ENCODE measurements at places on chromosomes 1 and 21.

DNA sequence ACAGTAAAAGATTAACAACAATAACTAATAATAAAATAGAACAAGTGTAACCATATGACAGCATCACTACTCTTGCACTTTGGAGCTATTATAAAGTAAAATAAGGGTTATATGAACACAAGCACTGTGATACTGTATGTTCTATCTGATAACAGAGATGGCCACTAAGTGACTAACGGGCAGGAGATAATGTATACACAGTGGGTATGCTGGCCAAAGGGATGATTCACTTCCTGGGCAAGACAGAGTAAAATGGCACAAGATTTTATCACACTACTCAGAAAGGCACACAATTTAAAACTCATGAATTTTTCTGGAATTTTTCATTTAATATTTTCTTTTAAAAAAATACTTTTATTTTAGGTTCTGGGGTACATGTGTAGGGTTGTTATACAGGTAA, 12.3 kb downstream of the SLC9C2 start:
- DNase-seq = no peak

- DNase-seq = no peak
These were observed 33.0 kb upstream of the TARDBP start for GRCh38 chr1:10979483-10979920.

DNA sequence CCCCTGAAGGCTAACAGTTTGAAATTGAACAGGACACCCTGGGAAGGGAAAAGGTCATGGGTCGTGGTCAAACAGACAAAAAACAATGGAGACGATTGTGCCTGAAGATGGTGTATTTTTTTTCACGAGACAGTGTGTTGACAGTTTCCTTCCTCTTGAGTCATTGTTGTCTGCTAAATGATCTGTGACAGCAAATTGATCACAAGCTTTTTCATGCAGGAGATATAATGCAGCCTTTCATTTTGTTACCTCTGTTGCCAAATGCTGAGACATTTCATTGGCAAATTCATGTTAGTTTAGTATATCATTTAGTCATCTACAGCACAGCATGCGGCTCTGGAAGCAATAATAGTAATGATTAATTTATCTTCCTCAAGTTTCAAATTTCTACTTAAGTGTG, 27.7 kb downstream of the UBE2U start:
- no peak for DNase-seq

DNA sequence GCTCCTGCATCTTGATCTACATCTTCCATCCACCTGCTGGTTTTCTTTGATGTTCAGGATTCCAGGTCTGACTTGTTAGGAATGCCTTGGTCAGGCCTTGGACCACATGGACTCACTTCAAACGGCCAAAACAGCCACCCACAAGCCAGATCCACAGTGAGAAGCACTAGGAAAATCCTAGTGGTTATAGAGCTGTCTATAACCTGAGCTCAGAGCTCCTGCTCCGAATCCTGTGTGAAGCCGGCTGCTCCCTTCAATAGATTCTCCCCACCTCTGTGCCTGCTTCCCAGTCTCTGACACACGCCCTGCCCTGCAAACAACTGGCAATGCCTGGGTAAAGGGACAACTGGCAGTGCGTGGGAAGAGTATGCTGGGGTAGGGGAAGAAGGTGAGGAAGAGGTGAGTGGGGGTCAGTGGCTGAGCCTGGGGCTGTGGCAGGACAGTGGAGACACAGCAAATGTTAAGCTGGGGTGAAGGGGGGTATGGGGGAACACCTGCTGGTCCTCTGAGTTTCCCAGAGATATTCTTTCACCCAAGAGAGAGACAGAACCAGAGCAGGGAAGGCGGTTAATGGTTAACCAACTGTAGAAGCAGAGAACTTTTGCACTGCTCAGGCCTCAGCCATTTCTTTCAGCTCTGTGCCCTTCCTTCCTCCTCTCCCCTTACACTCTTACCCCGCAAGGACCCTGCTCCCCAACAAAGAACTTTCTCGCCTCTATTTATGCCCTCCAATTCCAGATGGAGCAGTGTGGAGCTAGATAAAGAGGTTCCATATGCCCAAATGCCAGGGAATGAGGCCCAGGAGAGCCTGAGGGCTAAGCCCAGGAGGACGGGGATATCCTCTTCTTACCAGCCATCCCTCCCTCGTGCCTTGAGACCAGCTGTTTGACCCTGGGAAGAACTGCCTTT, 4.5 kb downstream of the PLXNA2 start:
- DNase-seq = no peak

DNA sequence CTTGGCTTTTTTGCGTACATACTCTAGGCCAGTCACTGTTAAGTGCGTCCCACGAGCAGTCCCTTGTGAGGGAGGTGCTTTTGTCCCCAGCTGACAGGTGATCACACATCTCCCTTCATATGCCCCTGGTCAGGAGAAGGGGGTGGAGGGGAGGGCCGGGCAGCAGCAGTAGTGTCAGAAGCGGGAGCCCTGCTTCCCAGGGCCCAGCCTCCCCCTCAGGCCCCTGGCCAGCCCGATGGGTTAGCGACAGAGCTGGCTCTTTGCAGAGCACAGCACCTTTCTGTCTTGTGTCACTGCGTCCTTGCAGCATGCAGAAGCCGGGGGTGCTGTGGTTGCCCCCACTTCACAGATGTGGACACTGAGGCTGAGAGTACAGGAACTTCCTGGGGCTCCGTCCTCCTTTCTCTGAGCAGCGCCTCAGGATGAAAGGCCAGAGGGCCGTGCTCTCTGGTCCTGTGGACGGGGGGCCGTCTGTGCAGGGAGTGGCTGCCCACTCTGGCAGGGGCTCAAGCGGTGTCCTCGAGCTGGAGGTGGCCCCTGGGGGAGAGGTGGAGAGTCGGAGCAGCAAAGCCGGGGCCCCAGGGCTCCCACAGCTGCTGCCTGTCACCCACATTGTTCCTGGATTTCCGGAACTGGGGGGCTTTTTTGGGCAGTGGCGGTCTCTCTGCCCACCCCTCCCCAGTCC, 5.9 kb downstream of the TMEM201 start:
- no peak for DNase-seq

- DNase-seq = no peak
These were observed 405.0 kb upstream of the POU3F1 start for GRCh38 chr1:38451541-38451993.

DNA sequence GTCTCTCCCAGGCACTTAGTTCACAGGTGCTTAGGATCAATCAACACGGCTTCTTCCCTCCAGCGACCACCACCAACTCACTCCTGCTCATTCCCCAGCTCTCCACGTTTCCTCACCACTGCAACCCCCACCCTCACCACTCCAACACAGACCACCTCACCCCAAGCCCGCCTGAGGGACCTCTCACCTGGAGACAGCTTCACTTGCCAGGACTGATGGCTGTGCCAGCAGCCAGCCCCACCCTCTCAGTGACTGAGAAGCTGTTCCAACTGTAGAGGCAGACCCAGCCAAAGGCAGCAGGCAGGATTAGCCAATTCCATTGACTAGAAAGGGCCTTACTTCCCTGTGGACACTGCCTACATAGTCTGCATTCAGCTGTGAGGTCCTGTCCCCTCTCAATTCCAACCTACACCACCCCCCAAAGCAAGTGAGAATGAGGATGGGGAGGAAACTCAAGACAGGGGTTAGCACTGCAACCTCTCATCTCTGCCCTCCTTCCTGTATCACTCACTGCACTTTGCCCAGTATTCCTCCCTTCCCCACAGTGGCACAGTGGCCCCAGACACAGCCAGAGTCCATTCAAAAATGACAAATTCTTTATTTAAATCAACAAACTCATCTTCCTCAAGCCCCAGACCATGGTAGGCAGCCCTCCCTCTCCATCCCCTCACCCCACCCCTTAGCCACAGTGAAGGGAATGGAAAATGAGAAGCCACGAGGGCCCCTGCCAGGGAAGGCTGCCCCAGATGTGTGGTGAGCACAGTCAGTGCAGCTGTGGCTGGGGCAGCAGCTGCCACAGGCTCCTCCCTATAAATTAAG, 7.6 kb downstream of the TAGLN2 start:
- DNase-seq = no peak

DNA sequence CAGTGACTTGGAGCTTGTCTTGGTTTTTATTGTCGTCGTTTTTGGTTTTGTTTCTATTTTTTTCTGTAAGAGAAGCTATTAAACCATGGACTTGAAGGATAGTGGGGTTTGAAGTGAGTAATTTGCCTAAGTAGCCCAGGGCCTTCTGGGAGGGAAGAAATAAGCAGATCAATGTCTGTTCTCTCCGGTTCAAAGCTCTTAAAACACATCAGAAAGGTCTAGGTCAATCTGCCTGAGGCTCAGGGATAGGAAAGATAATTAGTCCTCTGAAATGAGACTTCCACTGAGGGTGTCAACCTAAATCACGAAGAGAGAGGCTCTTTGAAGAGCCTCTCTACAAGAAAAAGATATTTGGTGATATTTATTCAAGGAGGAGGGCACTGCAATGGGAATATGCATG, 178.0 kb downstream of the MATN1 start:
- DNase-seq = no peak

DNA sequence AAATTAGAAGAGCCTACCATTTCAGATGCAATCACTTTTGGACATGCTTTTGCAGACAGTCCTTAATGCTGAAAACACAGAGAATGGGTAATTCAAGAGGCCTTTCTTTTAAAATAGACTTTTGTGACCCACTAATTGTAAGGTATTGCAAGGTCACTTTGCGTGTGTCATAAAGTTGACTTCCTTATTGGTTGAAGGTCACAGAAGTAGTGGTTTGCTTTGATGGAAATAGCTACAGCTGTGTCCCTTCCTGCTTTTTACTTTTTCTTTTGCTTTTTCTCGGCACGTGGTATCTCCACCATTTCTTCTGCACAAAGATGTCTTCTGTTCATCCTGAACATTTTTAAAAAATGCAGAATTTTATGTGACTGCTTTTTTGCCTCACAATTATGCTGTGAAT, 146.8 kb downstream of the DYRK1A start:
- no peak for DNase-seq

GRCh38 chr1:111736548-111737215, 2.5 kb downstream of the INKA2 start:
- DNase-seq = no peak

DNA sequence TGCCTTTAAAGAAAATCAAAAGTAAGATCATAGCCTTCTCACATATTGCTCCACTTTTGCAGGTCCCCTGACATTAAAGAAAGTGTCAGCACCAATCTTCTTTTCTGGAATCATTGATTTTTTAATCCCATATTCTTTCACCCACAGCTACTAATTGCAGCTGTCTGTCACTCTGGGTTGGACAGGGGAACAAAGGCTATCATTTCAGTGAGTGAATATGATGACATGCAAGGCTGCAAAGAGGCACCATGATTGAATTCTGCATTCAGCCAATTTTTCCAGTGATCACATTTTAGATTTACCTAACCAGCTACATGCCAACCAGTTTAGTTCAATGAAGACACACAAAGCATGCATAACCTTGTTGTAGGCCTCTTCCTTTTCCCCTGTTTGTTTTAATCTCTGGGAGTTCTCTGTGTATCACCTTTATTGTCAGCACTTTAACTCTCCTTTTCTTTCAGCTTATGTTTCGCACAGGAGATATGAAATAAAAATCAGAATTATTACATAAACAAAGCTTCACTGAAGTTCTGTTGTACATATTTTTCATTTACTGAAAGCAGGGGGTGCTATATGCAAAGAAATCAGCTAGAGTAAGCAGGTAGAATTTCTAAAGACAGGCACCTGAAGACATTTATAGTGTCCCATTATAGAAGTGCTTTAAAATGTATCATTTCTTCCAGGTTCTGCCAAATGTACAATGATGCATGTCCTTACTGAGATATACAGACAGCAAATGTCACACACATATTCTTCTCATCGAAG, 584.8 kb downstream of the PLA2G4A start:
- no peak for DNase-seq

DNA sequence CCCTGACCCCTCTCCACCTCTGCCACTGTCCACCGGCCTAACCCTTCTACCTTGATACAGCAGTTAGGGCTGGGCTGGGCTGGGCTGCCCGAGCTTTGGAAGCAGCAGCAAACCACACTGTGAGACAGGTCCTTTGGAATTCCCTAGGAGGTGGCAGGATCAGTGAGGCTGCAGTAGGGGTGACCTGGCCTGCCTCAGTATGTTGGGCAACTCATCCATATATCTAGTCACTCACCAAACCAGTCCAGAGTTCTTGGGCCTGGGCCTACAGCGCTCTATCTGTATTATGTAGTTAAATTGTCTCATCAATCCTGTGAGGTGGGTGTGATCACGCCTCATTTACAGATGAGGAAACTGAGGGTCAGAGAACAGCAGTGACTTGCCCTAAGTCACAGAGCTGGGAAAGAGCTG, 13.3 kb upstream of the SYNC start:
- no peak for DNase-seq
